ENCODE measurements at places on chromosomes 7 and 10. TPM values are rescaled to one million over a fixed set of nuclear protein-coding genes. Genes with fewer than 3 reads are reported as not detected.

DNA sequence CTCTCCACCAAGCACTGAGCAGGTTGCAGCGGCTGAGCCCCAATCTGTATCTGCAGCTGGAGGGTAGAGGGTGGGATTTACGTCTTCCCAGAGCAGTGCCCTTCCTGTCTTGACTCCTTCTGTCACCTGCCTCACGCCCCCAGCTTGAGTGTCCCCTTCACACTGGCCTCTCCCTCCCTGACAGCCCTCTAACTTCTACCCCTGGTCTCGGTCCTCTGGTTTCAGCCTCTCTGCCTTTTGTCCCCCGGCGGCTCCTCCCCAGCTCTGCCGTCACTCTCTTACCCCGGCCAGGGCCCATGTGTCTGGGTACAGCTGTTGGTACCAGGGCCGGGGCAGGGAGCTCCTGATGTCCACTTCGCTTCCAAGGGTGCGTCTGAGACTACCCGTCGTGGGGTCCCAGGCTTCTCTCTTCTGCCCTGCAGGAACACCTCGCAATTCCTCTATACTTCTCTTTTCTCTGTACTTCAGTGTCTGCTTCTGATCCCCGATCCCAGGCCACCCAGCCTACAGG, 654 bp downstream of the MUC3A start:
- DNase-seq = no peak

DNA sequence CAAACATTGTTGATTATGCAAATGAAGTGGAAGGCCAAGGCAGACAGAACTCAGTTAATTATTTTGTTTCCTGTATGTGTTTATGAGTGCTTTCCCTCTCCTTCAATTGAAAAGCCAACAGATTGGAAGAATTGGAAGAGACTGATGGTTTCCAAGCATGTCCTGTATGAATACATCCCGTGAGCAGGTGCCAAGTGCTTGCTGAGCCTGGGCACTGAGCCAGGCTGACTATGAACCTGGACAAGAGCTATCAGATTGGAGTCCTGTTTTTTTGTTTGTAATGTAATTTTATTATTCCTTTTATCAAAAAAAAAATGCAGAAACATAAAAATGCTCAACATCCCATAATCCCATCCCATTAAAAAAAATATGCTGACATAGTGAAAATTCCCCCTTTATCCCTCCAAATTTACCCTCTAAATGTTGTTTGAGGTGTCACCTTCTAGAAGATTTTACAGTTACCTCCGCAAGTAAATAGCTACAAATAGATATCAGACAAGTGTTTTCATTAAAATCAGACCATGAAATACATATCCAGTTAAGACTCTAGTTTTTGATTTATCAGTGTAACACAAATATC, 449.5 kb downstream of the GRID1 start:
- DNase-seq = no peak

Gene SLC13A1
- not detected for total RNA-seq

- peak; percentile 62 for DNase-seq
Observed at GRCh38 chr10:77710759-77711682, 73.4 kb upstream of the KCNMA1 start.

- DNase-seq = no peak
Observed at GRCh38 chr7:121313220-121313792, 15.5 kb upstream of the WNT16 start.

- DNase-seq = no peak
Observed at GRCh38 chr10:131747251-131747650, 153.6 kb upstream of the PPP2R2D start.

- DNase-seq = no peak
Observed at GRCh38 chr10:68987611-68988010, 992 bp upstream of the KIFBP start.

DNA sequence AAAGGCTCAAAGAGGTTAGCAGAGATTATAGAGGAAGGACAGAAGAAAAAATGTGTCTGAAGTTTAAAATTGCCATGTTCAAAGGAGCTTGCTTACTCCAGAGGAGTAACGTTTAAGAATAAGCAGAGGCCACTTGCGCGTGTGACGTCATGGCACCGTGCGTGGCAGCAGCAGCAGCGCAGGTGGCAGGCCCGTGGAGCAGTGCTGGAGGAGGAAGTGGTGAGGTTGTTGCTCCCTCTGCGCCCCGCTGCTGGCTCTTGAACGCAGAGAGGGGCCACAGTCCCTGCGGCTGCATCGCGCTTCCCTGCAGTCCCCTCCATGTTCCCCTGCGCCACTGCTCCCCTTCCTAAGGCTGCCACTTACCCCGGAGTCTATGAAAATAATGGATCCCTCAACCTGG, 37.5 kb downstream of the GDI2 start:
- no peak for DNase-seq

DNA sequence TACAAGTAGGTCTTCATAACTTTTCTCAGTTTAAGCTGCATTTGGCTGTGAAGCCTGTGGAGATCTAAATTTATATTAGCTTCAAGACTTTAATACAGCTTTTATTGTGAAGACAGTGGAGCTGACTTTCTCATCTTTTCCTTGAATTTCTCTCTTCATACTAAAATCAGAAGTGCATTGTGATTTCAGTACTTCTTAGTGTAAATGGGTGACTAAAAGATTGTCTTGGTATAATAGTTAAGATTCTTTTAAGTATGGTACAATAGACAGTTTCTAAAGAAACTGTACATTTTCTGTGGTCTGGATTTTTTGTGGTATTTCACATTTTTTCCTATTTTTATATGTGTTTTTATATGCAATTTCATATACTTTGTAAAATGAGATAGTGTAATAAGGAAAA, 21.0 kb upstream of the DDX21 start:
- no peak for DNase-seq

- no peak for DNase-seq
Observed at GRCh38 chr10:122796796-122797195, 48.9 kb downstream of the CUZD1 start.

DNA sequence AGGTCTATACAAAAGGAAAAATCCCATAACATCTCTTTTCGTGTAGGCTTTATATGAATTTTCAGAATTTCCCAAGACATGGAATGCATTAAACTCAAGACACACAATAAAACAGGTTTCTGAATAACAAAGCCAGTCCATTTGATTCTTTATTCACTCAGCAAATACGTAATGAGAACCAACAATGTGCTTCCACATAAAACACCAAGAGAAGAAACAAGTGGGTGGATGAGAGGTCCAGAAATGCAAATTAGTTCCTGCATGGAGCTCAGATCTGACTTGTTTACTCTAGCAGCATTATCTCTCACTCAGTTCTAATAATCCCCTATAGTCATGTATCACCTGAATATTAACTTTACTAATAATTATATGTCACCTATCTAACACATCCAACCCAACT, 249.5 kb downstream of the LRRTM3 start:
- DNase-seq = no peak

GRCh38 chr10:68955355-68955831, 577 bp upstream of the DDX21 start:
- no peak for DNase-seq

GRCh38 chr10:50937230-50937907, 51.9 kb upstream of the A1CF start:
- DNase-seq = peak; percentile 58

Data from HT-29 (cell line).